ENCODE measurements at places on chromosomes 7 and 10.

GRCh38 chr10:117531371-117532002 lies 11.1 kb upstream of the EMX2 start:
- DNase-seq: no peak

DNA sequence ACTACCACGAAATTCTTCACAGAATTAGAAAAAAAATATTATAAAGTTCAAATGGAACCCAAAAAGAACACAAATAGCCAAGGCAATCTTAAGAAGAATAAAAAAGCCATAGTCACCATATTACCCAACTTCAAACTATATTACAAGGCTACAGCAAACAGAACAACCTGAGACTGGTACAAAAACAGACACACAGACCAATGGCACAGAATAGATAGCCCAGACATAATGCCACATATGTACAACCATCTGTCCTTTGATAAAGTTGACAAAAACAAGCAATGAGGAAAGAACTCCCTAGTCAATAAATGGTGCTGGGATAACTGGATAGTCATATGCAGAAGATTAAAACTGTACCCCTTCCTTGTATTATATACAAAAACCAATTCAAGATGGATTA lies 808.5 kb upstream of the ZWINT start:
- no peak for DNase-seq

- DNase-seq: no peak
Observed at GRCh38 chr7:129530795-129531391, 28.6 kb downstream of the SMKR1 start.

DNA sequence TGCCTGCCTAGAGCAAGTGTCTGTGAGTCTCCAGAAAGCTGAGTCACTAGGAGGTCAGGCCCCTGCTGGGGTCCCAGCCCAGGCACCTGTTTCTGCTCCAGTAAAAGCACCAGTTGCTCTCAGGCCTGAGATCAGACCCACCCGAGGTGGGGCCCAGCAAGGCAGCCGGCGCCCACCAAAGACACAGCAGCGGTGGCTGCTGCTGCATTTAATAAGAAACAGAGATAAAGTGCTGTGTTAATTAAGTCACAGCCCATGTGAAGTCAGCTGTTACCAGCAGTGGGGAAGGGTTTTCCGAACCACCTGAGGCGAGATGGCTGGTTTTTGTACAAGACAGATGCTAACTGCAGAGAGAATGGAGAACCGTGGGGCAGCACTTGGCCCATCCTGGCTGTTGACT lies 12.1 kb upstream of the LRRC18 start:
- DNase-seq: no peak

GRCh38 chr10:21732067-21732772 lies 198.2 kb downstream of the MLLT10 start:
- no peak for DNase-seq

DNA sequence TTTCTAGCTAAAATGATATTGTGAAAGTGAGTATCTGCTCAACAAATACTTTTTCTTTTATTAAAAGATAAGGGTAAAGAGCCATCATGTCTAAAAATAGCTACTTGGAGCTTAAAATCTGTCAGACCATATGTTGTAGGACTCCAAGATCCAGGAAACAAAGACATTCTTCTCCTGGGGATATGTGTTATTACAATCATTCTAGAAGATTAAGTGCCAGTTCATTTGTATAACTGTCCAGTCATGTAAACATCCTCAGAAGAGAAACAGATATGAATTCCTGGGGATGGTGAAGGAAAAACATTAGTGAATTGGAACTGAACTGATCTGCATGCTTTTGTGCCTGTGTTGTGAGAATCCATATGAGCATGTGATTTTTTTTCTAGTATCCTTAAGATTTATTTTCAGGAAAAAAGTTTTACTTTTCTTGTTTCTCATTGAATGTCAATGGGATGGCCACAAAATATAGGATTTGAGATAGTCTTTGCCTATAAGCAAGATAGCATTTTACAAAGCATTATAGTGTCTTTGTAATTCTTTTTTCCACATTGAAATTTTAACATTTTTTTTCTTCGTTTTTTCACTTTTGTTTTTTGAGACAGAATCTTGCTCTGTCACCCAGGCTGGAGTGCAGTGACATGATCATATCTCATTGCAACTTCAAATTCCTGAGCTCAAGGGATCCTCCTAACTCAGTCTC lies 14.4 kb upstream of the MTERF1 start:
- DNase-seq: no peak

GRCh38 chr10:61071580-61071979 lies 127.6 kb upstream of the RHOBTB1 start:
- DNase-seq: no peak

- no peak for DNase-seq
Observed at GRCh38 chr10:60853637-60854036, 75.4 kb downstream of the CDK1 start.

DNA sequence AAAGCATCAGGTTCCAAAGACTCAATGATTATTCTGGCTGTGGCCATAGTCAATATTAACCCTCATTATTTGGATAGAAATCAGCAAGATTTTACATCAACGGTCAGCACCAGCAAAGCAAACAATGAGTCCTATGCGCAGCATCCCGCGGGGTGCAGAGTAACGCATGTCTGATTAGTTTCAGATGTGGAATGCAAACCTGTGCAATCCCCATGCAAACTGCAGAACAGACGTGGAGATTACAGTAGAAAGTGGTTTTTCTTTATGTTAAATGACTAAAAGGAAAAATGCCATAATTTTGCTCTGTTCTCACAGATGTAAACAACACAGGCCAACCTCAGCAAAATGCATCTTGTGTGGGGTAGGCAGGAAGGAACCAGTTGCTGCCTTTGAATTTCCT lies 258.1 kb upstream of the GRB10 start:
- no peak for DNase-seq

DNA sequence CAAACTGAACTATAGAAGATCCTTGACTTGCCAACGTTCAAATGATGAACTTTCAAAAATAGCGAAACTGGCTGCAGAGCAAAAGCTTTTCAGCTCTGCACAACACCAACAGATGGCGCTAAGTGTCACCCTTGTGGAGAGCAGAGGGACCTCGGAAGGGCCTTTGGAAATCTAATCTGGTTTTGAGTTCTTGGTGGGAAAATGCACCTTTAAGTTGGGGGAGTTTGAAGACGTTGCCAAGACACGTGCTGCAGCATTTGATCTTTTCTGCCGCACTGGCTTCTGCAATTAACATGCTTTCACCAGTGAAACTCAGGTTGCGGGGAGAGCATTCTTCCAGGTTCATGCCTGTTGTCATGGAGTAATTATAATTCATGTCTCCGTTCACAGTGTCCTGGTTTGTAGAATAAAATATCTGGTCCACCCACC lies 26.3 kb upstream of the WDR11 start:
- no peak for DNase-seq

GRCh38 chr7:121140790-121141189 lies 152.3 kb downstream of the CPED1 start:
- no peak for DNase-seq

Measured in cortex of kidney (tissue), 1 donor.